ENCODE measurements at places on chromosomes 11 and 22.
A peak's percentile ranks its signal among the peaks of the same experiment; 100 is the strongest.

GRCh38 chr11:13963169-13963948, 836 bp downstream of the SPON1 start:
- peak; percentile 16 for DNase-seq

DNA sequence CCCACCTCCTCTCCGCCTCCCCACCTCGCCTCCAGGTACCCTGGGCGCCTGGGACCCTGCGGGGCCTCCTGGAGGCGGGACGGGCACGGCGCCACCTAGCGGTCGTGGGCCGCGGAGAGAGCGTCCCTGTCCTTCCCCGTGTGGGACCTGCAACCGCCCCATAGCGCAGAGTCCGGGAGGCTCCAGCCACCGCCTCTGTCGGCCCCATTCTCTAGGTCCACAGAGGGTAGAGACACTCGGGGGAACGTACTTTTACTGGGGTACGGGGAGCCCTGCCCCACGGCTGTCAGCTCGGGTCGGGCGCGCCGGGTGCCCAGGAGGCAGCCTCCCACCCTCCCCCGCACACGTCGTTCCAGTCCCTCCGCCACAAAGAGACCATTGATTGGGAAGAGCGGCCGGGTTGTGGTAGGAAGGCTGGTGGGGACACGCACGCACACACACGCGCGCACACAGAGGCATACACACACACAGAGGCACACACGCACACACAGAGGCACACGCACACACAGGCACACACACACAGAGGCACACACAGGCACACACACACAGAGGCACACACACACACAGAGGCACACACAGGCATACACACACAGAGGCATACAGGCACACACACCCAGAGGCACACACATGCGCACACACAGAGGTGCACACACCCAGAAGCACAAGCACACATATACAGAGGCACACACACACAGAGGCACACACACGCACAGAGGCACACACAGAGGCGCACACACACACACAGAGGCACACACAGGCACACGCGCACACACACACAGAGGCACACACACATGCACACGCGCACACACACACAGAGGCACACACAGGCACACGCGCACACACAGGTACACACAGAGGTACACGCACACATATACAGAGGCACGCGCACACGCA, 12.6 kb upstream of the NECTIN1 start:
- DNase-seq: peak; percentile 39

- DNase-seq: no peak
Measured at GRCh38 chr11:20584093-20584774, 15.2 kb upstream of the SLC6A5 start.

GRCh38 chr22:21759093-21759492, 23.5 kb upstream of the YPEL1 start:
- no peak for DNase-seq

DNA sequence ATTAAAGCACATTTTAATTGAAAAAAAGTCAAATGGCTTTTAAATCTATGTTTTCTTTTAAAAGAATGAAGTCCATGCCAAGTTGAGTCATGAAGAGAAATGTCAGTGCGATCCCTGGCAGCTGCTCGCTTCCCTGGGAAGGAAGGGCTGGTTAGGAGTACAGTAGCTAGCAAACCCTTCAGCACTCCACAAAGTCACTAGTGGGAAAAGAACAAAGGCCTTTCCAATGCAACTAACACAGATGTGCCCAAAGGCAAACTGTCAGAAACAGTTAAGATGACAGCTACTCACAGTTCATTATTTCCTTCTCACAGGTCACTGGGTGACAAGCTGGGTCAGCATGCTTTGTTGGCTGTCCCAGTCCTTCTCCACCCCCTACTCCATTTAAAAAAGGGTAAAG, 308.7 kb downstream of the DCDC1 start:
- DNase-seq: no peak

DNA sequence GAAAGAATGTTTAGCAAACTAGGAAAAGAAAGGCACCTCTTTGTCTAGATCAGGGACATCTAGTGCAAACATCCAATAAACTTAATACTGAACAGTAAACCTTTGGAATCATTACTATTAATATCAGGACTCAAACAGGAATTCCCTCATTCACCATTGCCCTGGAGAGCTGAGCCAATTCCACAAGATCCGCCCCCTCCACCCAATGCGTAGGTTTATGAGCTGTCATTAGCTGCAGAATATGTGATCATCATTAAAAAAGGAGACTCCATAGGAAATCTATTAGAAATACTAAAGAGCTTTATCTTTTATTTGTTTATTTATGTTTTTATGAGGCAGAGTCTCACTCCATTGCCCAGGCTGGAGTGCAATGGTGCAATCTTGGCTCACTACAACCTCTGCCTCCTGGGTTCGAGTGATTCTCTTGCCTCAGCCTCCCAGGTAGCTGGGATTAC, 5.5 kb downstream of the IL17REL start:
- DNase-seq: no peak

DNA sequence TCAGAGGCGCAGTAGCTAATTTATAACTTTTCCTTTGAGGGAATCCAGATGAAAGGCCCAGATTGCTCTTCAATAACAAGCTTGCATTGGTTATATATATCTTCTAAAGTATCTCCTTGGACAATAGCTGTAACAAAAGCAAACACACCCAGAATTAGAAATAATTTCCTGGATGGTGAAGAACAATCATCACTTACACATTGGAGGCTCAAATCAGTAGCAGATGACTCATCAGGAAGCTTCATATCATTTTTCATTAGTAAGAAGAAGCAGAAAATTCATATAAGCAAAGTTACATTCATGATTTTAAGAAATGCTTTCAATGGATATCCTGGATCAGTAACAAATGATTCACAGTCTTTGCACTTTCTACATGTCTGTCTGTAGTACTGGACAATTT, 173.6 kb upstream of the CCDC90B start:
- DNase-seq: no peak

DNA sequence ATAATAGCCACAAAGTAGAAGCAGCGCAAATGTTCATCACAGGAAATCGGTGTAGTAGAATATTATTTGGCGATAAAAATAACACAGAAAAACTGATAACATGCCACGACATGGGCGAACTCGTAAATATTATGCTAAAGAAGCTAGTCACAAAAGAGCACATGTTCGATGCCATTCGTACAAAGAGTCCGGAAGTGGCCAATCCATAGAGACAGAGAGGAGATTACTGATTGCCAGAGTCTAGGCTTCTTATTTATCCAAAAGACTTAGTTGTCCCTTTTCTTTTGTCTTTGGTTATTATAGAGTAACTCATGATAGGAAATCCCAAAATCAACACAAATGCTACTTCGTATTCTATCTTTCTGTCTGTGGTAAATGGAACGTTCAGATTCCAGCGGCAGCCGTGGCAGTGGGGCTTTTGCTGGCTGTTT, 56.5 kb downstream of the MED15 start:
- DNase-seq: no peak

DNA sequence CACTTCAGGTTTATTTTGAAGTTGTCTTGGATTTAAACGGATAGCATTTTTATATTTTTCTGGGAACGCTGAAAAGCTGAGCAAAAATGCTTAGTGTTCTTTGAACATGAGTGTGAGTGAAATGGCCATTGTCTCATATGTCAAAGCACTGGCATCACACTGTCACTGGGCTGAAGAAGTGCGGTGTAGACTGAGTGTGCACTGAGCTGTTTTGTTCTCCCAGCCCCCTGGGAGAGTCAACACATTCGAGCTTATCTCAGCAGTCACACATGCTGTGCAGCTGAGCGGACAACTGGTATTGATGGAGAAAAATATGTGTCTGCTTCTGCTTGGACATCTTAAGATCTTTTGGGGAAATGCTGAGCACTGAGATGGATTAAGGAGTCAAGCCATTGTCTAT, 90.8 kb downstream of the TECTA start:
- no peak for DNase-seq

DNA sequence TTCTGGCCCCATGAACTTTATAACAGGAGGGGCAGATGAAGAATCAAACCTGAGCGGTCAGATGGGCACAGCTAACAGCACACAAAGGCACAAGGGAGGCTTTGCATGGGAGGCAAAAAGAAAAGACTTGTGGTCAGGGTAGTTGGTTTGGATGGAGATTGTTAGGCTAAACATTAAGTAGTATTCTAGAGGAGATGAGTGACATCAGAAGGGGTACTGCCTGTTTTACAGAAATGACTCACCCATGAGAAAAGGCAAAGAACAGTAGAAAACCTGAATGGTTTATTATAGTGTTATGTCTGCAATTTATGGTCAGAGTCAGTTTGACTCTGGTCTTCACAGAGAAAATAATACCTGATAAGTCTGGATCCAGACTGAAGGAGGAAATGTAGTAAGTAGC, 129.8 kb upstream of the KIRREL3 start:
- no peak for DNase-seq

- DNase-seq: no peak
Measured at GRCh38 chr22:42885446-42885845, 28.4 kb upstream of the ARFGAP3 start.

Data from stimulated activated naive CD4-positive, alpha-beta T cell treated with Interleukin-2 at 50 U/mL for 16 hours (primary cell).